ENCODE measurements at places on chromosomes 5 and 9.

DNA sequence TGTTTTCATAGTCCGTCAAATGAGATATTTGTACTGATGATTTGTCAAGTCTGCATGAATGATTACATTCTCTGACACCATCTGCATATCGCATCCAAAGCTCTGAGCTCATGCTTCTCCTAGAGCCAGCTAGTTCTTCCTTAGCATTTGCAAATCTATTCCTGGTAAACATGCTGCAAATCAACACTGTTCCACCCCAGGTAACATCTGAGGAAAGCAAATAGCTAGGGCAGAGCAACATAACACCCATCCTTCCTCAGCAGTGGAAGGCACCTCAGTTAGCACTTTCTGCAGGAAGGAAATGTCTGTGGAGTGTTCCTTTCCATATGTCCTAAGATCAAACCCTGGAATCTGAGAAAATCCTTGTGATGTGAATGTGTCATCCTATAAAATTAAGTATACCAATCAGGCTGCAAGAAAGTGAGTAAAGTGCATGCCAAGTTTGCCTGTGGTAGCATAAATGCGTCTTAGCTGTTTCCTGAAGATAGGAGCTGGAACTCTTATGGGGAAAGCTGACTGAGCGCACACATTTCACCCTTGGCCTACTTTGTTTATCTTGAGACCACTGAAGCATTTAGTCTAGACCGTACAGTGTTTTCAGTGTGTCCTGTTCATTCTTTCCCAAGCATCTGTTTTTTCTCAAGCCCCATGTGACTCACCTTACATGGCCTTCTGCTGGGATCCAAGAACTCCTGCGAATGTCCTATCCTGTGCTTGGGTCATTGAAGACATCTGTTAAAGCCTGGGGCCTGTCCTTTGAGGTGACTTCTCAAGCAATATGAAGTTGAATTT lies 50.9 kb upstream of the STARD4 start:
- peak; percentile 95 for DNase-seq

DNA sequence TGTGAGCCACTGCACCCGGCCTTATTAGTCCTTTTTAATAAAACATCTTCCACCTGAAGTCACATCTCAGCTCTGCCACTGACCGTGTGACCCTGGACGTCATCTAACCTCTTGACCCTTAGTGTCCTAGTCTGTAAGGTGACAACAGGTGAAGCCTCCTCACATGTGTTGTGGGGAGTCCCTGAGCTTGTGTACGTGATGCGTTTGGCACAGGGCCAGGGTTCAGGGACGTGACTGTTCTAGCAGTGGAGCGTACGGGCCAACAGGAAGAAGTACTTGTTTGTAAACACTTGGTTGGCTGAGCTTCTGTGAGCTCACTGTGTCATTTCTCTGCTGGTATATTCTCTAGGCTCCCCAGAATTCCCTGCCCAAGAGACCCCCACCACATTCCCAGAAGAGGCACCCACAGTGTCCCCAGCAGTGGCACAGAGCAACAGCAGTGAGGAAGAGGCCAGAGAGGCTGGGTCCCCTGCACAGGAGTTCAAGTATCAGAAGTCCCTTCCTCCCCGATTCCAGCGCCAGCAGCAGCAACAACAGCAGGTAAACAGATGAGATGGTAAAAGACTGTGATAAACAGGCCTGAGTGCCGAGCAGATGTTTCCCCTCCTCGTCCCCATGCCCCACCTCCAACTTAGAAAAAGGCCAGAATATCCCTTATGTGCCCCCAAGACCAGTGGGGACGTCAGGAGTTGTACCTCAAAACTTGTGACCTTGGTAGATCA lies 35.3 kb upstream of the POMT1 start:
- DNase-seq: no peak

DNA sequence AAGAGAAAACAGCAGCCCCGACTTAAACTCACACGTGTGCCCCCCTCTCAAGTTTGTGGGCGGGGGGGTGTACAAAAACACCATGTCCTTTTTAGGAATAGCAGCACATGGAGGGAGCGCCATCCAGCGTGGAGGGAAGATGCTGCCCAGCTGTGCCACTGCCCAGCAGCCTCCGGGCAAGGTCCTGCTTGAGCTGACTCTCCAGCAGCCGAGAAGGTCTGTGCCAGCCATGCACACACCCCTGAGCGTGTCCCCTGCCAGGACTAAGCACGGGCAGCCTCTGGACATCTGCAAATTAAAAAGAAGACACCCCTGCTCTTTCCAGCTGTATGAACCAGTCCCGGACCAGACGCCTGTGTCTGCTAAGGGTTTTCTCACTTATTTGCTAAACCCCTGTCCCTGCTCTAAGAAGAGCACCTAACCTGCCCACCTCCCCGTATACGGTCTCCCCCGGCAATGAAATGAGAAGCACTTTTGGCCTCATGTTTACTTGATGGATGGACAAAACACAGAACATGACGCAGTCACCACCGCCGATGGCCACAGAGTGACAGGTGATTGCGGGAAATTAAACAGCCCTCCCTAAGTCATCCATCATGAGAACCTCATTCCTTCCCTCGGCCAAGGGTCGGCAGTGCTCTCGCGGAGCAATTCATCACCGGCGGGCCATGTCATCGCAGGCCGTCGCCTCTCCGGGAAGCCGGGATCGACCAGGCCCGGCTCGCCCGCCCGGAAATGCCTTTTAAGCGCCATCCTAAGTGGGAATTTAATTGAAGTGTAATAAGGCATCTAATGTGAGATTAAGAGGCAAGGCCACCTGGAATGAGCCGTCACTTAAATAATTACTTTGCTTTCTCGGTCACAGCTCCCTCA lies 96.9 kb downstream of the OLFM1 start:
- DNase-seq: no peak

DNA sequence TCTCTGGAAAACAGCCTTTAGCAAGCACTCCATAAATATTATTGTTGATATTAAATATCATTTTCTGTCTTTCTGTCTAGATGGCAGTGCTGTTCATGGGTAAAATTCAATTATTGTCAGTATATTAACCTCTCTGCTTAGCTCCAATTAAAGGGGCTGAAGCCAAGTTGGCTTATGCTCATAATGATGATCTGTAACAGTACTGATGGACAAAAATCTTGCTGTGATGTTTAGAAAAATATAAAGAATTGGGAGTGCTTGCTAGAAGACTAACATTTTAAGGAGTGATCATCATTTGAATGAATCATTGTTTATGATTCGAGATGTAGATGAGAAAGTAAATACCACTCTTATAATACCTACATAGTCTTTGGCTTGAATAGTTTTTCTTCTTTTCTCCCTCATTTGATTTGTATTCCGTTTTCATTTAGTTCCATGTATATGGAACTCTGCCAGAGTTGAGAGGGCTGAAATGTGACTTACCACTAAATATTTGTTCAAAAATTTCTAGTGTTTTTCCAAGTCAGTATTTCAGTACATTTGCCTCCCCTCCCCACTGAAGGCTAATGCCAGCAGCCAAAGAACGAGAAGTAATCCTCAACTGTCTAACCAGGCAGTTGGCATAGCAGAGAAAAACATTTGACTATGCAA lies 538.3 kb downstream of the CSNK1G3 start:
- DNase-seq: peak; percentile 28

DNA sequence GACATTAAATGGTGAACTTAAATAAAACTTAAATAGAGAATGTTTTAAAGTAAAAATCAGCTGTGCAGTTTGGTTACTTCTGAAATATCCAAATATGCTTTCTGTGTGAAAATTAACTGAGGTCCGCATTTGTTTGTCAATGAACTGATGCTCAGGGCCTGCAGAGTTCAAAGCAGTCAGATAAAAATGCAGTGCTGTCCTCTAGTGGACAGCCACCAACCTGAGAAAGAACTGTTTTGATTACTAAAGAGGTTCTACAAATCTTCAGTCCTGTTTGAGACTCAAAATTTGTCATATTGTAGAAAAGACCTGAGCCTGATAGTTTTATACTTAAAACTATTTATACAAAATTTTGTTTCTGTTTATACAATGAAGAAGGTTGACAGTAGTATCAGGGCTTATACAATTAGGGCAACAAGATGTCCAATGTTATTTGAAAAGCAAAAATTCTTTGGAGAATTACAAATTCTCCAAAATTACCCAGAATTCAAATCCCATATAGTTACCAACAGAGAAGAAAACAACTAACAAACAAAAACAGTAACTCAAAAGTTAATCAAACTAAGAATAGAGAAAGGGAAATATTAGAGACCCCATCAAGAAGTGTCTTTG lies 232.3 kb upstream of the TBCA start:
- peak; percentile 76 for DNase-seq

DNA sequence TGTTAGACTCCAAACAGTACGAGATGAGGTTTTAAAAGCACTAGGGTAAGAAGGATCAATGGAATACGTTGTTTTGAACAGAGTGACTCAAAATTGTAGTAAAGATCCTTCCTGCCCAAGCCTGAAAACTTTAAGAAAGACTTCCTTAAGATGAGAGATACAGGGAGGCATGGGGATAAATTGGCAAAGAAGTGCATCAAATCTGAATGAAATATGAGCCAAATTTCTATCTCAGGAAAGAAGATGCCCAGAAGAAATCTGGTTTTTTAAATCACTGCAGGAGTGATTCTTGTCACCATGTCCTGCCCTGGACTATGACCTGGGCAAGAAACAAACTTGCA lies 14.9 kb downstream of the FCN2 start:
- no peak for DNase-seq

DNA sequence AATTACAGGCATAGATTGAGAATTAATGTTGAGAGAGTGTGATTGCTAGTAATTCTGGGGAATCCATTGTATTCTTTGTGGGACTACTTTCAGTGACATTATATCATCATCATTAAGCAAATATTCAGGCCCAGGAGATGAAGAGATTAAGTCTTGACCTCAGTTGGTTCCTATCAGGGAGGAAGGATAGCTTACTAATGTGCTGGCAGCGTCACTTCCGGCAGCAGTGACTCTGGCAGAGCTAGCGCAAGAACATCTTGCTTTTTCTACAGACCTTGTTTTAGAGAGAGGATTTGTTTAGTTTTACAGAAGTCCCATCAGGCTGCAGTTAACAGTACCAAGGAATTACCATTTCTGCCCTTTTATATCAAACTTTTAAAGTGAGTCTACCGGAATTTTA lies 20.3 kb downstream of the OSTF1 start:
- peak; percentile 72 for DNase-seq

- peak; percentile 15 for DNase-seq
These were observed 28.2 kb downstream of the PRELID2 start for GRCh38 chr5:145806923-145807322.

DNA sequence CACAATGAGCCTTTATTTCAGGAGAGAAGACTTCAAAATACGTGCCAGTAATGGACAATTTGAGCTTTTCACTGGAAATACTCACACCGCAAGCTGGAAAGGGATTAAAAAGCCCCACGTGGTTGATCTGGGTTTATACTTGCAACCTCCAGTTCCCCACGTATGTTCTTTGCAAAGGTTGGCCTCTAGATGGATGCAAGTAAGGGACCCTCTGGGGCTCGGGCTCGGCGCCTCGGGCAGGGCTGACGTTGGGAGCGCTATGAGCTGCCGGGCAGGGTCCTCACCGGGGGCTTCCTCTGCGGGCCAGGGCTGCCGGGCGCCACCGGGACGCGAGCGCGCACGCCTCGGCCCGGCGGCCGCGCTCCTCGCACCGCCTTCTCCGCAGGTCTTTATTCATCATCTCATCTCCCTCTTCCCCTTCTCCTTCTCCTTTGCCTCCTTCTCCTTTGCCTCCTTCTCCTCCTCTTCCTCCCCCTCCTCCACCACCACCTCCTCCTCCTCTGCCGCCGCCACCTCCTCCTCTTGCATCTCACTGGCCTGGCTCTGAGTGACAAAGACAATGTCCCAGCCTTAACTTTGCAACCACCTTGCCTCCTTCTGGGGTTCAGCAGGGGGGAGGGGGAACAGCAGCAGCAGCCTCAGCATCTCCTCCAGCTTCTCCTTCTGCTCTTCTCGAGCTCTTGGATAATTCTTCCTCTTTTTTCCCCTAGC lies 701 bp upstream of the ZNF462 start:
- DNase-seq: peak; percentile 62

DNA sequence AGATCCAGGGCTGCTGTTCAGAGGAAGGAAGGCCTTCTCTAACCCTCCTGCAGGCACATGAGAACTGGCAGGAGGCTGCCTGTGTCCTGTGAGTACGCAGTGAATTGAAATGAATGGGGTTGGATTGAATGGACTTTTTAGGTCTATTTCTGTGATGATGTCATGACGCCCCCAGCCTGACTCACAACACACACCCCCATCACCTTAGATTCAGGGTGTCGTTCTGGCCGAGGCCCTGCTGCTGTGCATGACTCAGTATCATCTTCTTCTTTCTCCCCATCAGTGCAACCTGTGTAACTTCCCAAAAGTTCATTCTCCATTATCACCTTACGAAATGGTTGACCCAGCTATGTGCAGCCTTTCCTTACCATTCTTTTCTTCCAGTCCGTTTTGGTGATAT lies 5.4 kb downstream of the PCAT7 start:
- no peak for DNase-seq

DNA sequence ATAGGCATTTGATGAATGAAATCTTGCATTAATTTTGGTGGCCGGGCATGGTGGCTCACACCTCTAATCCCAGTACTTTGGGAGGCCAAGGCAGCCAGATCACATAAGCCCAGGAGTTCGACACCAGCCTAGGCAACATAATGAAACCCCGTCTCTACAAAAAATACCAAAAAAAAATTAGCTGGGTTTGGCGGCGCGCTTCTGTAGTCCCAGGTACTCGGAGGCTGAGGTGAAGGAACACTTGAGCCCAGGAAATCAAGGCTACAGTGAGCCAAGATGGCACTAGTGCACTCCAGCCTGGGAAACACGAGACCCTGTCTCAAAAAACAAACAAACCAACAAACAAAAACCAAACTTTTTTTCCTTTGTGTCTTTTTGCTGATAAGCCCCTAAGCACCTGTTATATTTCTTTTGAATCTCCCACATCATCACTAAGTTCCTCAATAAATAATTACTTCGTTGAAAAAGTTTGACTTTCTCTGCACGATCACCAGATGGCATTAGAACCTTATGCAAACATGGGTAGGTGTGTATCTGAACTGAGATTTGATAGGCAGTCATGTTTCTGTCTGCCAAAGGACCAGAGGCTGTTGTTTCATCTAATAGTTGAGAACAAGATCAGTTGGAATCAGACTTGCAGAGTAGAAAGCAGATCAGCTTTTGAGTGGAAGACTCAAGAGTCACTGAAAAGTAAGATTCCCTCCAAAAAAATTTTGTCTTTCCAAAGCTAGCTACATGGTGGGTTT lies 5.5 kb upstream of the MATR3 start:
- DNase-seq: peak; percentile 48

DNA sequence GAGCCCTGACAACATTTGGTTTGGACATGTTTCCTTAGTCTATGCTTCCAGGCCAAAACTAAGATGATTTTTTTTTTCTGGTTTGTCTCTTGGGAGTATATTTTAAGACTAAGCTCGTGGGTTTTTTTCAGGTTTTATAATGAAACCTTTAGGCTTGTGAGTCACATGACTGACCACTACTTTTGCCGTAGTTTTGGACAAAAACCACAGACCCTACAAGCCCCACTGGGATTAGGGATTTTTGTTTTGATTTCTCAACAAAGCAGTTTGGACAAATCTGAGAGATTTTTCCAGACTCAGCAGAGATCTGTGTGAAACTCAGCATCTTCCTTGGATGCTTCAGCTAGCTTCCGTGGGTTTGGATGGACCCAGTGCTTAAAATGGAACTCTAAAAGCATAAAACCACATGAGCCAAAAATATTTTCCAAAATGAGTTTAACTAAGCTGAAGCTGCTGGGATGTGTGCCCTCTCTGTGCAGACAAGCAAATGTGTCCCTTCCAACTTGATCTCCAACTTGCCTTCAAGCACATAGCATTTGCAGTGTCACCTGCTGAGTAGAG lies 70.3 kb upstream of the SMIM15 start:
- DNase-seq: peak; percentile 12

- DNase-seq: peak; percentile 36
These were observed 396.9 kb downstream of the PDE4D start for GRCh38 chr5:59496524-59497134.

- DNase-seq: no peak
These were observed 66.1 kb downstream of the DCP2 start for GRCh38 chr5:113042491-113043243.

GRCh38 chr9:7320139-7320538 lies 479.4 kb downstream of the DMAC1 start:
- peak; percentile 88 for DNase-seq
